A549 treated with AZD2906 at 1 μM for 4 hours (cell line): ENCODE measurements at places on chromosomes 3 and 15. TPM values are rescaled to one million over a fixed set of nuclear protein-coding genes. Genes with fewer than 3 reads are reported as not detected.

UCN2 gene
- 5.9 to 8.7 TPM (median 8.2 TPM) in 5 replicates for total RNA-seq

MUC13 gene
- total RNA-seq: 6.7 to 7.6 TPM (median 7.0 TPM) in 5 replicates

NLGN1 gene
- not detected in 5 replicates for total RNA-seq

MKRN3 gene
- 2.0 to 2.6 TPM (median 2.3 TPM) in 5 replicates for total RNA-seq

LNP1 gene
- 0.72 to 1.2 TPM (median 0.80 TPM) in 5 replicates for total RNA-seq

GHSR gene
- total RNA-seq: not detected in 5 replicates

CKMT1B gene
- 2.7 to 4.4 TPM (median 3.4 TPM) in 5 replicates for total RNA-seq

REC114 gene
- total RNA-seq: not detected in 5 replicates

ADPRH gene
- 2.3 to 4.1 TPM (median 3.0 TPM) in 5 replicates for total RNA-seq

PATL2 gene
- 0.03 to 0.14 TPM (median 0.08 TPM) in 4 of 5 replicates, not detected in the other for total RNA-seq

C3orf52 gene
- 8.9 to 12.3 TPM (median 10.6 TPM) in 5 replicates for total RNA-seq

ZNF620 gene
- total RNA-seq: 1.4 to 2.1 TPM (median 1.8 TPM) in 5 replicates

PCSK6 gene
- total RNA-seq: 12.0 to 14.0 TPM (median 13.7 TPM) in 5 replicates

C3orf22 gene
- total RNA-seq: not detected in 5 replicates

TM4SF18 gene
- 27.2 to 41.6 TPM (median 29.5 TPM) in 5 replicates for total RNA-seq

LDHAL6B gene
- not detected in 5 replicates for total RNA-seq

TEX55 gene
- total RNA-seq: 0.08 TPM in 1 of 5 replicates, not detected in the others

FRMD5 gene
- 1.7 to 2.8 TPM (median 2.0 TPM) in 5 replicates for total RNA-seq

ACTRT3 gene
- total RNA-seq: 2.6 to 3.3 TPM (median 3.1 TPM) in 5 replicates

NOX5 gene
- total RNA-seq: 0.17 to 0.35 TPM (median 0.23 TPM) in 5 replicates

PLSCR2 gene
- 0.09 to 0.16 TPM in 2 of 5 replicates, not detected in the others for total RNA-seq

PLA1A gene
- 0.17 to 0.53 TPM (median 0.30 TPM) in 5 replicates for total RNA-seq

RTP3 gene
- total RNA-seq: not detected in 5 replicates

ACKR4 gene
- total RNA-seq: 0.03 TPM in 1 of 5 replicates, not detected in the others

KLHL40 gene
- not detected in 5 replicates for total RNA-seq

AMT gene
- 0.32 to 0.53 TPM (median 0.42 TPM) in 5 replicates for total RNA-seq

TNNC1 gene
- 0.86 to 1.4 TPM (median 1.1 TPM) in 5 replicates for total RNA-seq

FBXL22 gene
- 0.16 to 0.30 TPM (median 0.17 TPM) in 5 replicates for total RNA-seq
